ENCODE measurements at places on chromosomes 2 and 18. TPM values are rescaled to one million over a fixed set of nuclear protein-coding genes. Genes with fewer than 3 reads are reported as not detected.
A peak's percentile ranks its signal among the peaks of the same experiment; 100 is the strongest.

Gene MAB21L4
- not detected for total RNA-seq

Gene CCDC102B
- 15.0 TPM for total RNA-seq

Gene GALNT13
- 0.60 TPM for total RNA-seq

Gene RND3
- 84.1 TPM for total RNA-seq

Gene DNAJC5G
- total RNA-seq: not detected

Gene C1QL2
- total RNA-seq: not detected

Gene CD302
- 194 TPM for total RNA-seq

Gene CDH19
- total RNA-seq: 3.4 TPM

Gene CYP26B1
- 36.6 TPM for total RNA-seq

Gene DSG4
- total RNA-seq: 0.63 TPM

Gene NT5C1B
- not detected for total RNA-seq

Gene POTEC
- total RNA-seq: not detected

Gene ICOS
- 0.75 TPM for total RNA-seq

Gene HOXD13
- total RNA-seq: not detected

GRCh38 chr2:175743011-175743410 lies 259.1 kb downstream of the LNPK start:
- no peak for DNase-seq

- no peak for DNase-seq
Measured at GRCh38 chr18:24161304-24161703, 22.4 kb downstream of the CABYR start.

- no peak for DNase-seq
Measured at GRCh38 chr18:48563027-48563426, 24.2 kb downstream of the CTIF start.

DNA sequence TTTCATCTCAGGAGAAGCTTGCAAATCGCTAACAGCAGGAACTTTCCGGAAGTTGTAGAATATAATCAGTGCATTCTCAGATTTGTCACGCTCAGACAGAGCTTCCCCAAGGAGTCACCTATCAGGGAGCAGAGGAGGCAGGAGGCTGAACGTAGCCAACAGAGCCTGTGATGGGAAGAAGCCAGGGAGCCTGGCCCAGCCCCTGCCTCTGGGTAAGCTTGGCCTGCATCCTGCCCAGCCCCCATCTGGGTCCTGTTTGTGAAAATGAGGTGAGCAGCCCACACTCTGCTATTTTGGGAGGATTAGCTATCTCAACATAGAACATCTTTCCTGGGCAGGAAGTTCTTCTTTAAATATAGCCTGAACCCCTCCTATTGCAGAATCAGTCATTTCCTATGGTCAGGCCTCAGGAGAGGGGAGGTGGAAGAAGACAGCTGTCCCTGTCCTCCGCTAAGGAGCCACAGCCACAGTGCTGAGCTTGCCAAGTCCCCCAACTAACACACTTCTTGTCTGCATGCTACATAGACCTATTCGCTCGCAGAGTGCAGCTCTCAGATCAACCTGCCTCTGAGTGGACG lies 19.2 kb upstream of the PKDCC start:
- no peak for DNase-seq

DNA sequence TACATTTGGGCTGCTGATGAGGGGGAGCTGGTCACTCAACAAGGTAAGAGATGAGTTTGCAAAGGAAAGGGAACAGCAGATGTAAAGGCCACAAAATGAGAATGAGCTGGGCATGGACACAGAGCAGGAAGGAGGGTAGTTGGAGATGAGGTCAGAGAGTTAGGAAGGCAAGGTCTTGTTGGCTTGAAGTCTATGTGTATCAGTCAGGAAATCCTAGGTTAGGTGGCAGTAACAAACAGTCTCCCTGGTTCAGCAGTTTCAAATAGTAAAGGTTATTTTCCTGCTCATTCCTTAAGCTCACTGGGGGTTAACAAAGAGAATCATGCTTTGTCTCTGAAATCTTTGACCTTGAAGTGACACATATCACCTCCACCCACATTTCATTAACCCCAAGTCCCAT lies 58.3 kb upstream of the ARL4C start:
- no peak for DNase-seq

- no peak for DNase-seq
Measured at GRCh38 chr2:201906777-201907562, 100.6 kb downstream of the CDK15 start.

- DNase-seq: no peak
Measured at GRCh38 chr2:105725388-105725787, 19.3 kb upstream of the NCK2 start.

DNA sequence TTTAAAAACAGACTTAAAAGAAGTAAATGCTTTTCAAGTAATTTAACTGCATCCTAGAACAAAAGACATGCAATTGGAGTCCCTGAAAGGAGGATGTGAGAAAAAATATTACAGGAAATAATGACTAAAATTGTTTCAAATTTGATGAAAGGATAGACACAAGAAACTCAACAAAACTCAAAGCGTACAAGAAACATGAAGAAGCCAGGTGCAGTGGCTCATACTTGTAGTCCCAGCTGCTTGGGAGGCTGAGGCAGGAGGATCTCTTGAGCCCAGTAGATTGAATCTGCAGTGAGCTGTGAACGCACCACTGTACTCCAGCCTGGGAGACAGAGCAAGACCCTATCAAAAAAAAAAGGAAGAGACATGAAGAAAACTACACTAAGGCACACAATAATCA lies 118.1 kb upstream of the SLC39A10 start:
- no peak for DNase-seq

- DNase-seq: no peak
Measured at GRCh38 chr2:64992990-64993389, 3.8 kb downstream of the SLC1A4 start.

DNA sequence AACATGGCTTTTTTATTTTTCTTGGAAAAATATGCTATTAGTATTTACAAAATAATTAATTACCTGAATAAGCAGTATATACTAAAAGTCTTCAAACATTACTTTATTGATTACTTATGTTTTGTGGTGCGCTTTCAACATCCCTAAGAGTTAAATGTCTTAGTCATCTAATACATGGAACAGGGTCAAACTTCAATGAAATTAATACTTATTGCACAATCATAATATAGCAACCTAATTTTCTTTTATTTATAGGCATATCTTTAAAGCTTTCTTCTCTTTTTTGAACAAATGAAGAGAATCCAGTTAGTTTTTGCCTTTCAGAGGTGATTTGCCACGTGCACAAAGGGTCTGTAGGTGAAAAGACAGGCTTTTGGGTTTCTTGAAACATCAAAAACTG lies 6.0 kb downstream of the LRATD1 start:
- DNase-seq: no peak

GRCh38 chr2:71191570-71191943 lies 35.3 kb downstream of the PAIP2B start:
- DNase-seq: no peak

DNA sequence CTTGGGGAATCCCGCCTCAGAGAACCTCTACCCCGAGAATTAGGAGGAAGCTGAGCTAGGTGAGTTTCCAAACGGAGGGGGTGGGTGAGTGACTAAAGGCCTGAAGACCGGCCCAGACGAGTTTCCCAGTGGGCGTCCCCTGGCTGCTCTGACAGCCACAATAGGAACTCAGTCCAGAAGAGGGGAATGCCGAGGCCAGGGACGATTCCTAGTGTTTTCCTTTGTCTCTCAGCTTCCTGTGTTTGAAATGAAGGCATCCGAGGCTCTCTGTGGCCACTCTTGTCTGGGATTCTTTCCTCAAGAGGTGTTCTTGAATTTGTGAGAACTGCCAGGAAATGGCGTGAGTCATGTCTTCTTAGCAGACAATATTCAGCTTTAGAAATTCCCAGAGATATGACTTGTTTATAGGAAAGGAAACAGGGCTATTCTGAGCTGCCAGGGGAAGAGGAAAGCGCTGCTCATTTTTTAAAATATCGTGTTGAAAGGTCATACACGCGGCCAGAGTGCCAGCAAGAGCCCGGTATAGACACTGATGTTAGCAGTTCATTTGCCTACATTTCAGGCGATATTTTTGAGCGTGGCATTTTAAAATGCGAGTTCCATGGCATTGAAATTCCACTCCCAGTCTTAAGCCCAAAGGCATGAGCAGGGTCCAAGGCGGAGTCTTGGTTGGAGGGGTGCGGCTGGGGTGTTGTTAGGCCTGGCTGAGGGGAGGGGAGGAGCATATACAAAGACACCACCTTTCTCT lies 169.1 kb upstream of the KLF7 start:
- DNase-seq: peak; percentile 44

GRCh38 chr2:186422226-186422625 lies 63.8 kb upstream of the ZC3H15 start:
- no peak for DNase-seq

- no peak for DNase-seq
Measured at GRCh38 chr2:205902041-205902899, 183.7 kb downstream of the INO80D start.

DNA sequence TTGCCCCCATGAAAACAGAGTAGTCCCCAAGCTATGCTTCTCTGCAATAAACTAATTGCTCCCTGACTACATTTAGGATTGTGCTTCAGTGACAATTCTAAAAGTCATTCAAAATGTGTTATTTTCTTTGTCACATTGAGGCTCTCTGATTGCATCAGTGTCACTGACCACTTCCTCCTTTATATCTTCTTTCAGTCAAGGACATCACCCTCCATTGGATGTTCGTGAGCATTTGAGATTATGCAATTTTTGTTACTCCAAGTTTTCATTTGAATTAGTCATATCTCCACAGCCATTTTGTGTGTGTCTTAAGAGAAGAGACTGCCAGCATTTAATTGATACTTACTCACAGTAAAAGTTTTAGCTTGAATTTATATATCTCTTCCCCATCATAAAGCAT lies 780.8 kb upstream of the GCFC2 start:
- DNase-seq: no peak

DNA sequence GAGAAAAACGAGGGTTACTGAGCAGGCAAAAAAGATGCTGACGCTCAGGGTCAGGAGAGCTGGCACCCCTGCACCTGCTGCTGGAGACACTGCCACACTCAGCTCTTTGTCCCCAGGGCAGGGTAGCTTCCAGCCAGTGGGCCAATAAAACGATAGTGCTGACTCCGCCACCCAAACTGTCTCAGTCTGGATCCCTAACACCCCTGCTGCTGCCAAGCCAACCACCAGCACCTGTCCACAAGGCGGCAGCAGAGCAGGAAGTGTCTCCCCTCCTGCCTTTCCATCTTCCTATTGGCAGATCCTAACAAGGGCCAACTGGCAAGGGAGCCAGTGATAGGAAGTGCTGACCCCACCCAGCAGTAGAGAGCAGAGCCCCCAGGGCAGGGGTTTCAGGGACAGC lies 531.5 kb upstream of the SALL3 start:
- no peak for DNase-seq

DNA sequence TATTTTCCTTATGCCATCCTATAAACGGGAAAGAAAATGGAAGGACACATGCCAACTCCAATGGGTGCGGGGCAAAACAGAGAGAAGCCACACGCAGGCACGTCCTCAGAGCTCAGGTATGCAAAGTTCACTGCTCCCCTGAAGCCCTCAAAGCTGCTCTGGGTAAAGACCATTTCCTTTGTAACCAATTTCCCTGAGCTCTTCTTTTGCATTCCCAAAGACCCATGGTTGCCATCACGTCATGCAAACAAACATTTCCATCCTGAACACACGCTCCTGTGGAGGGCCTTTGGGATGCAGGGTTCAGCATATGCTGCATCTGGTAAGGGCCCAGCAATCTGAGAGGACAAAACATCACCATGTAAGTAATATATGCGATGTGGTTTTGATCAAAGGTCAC lies 69.4 kb downstream of the EMILIN2 start:
- DNase-seq: no peak

DNA sequence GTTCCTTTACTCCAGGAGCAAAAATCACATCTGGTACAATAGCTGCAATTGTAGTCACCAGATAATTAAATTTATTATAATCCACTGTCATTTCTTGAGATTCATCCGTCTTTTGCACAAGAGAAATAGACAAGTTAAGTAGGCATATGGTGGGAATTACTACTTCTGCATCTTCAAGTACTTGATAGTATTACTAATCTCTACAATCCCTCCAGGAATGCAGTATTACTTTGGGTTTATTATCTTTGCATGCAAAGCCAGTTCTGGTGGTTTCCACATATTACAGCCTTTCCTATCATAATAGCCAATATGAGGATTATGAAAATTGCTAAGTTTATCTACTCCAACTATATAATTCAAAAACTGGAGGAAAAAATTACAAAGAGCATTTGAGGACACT lies 254.1 kb downstream of the IKZF2 start:
- no peak for DNase-seq

DNA sequence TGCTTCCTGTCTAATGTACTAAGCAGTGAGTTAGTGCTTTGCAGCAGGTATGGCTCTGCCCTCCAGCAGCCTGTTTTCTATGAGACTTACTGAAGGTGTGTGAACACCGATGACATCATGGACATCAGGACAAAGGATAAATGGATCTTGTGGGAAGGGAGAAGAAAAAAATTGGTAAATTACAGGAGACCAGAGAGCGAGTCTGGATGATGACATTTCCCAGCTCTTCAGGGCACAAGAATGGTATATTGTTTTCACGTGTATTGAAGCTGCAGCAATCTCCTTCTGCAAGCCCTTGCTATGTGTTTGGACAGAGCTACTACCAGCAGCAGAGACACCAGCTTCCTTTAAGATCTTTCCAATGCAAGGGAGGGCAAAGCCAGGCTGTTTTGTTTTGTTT lies 47.2 kb downstream of the DCC start:
- DNase-seq: no peak

DNA sequence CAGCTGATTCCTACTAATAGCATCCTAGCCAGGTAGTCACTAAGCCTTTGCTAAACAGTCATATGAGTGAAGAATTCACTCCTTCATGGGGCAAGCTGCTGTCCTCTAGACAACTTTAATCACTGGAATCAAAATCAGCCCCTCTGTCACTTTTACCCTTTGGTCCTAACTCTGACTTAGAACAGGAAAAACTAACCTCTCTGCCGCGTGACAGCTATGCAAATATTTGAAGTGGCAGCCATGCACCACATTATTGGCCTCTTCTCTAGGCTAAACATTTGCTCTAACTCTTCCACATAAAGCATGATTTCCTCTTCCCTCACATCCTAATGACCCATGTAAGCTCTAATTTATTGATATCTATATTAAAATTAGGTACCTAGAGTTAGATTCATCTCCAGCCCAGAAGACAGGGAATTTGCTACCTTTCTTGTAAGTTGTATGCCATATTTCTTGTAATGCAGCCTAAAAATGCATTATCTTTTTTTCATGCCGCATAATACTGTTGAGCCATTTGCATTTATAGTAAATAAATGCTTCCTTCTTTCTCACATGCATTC lies 12.8 kb upstream of the ONECUT2 start:
- DNase-seq: no peak

- no peak for DNase-seq
Measured at GRCh38 chr18:3655254-3656050, 205.5 kb downstream of the TGIF1 start.

DNA sequence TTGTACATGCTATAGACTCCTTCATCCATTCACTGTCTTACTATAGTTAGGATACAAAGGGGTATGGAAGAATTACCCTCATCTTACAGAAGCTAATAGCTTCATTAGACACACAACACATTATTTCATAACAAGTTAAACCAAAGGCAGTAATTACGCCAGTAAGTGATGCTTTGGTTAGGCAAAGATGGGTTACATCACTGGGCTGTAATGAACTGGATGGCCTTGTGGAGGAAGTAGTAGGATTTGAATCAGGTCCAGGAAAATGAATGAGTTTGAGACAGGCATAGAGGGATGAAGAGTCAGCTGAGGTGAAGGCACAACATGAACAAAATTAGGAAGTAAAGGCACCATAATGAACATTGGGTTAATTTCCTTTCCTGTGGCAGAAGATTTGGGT lies 80.1 kb downstream of the SOCS6 start:
- no peak for DNase-seq

GRCh38 chr2:96116424-96116878 lies at the start of gene ADRA2B:
ADRA2B (minus strand) TSS chr2:96116571; CDS start chr2:96116149, 422 bp downstream.
- DNase-seq: no peak
